ENCODE measurements at places on chromosomes 6 and 20.

DNA sequence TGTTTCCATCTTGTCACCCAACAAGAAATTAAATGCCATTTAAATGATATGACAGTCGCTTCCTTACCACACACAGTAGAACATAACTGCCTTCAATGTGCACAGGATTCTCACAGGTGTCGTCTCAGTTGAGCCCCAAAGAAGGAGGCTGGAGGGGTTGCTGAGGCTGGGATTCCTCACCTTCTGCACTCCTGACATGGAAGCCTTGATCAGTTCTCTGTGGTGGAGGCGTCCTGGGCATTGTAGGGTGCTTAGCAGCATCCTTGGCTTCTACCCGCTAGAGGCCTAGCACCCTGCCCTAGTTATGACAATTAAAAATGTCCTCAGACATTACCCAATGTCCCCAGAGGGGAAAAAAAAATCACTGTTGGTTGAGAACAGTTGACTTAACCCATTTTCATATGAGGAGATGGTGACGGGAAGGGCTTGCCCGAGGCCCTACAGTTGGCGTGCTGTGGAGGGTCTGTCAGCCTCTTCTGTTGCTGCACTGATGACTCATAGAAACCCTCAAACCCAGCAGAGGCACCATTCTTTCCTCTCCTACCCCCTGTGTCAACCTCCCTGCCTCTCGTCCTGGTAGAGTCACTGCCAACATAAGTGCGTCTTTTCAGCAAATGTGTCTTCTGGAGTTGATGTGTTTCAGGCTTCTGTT is 19.3 kb upstream of the ZNF831 start:
- no peak for DNase-seq

GRCh38 chr6:154767003-154767723 is 33.9 kb downstream of the SCAF8 start:
- DNase-seq, result no peak

- no peak for DNase-seq
These were observed 69.7 kb downstream of the MDN1 start for GRCh38 chr6:89749918-89750317.

DNA sequence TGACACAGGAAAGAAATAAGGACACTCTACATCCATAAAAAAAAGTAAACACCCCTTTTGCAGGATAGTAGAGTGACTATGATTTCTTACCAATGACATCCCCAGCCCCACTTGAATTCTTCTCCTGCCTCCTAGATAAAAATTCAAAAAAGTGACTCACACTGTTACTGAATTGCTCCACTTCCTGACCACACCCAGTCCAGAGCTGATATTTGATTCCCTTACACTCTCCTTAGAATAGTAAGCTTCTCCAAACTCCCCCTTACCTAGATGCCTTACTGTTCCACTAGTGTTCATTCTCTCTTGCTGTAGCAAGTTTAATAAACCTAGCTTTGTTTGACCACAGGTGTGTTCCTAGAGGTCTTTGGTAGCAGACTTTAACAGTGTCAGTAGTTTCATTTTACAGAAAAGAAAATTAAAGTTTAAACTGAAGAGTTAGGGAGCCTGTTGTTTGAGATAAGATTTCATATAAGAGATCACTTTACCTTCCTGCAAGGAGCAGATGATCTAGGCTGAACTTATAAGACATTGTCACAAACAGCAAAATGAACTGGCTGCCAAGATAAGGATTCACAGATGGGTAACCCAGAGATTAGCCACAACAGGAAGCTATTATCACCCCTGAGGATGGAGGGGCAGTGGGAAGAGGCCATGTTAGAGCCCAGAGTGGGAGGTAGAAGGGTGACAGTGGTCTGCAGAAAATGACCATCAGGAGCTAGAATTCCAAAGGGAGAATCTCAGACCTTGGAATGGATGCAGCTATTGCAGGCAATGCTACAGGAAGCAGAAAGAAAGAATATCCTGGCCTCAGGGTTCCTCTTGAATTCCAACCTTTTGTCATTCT is 28.4 kb upstream of the BTN3A2 start:
- DNase-seq, result no peak

GRCh38 chr6:133198725-133199124 is 42.4 kb upstream of the EYA4 start:
- no peak for DNase-seq

GRCh38 chr6:99031957-99032356 is 84.2 kb upstream of the FBXL4 start:
- DNase-seq, result no peak

DNA sequence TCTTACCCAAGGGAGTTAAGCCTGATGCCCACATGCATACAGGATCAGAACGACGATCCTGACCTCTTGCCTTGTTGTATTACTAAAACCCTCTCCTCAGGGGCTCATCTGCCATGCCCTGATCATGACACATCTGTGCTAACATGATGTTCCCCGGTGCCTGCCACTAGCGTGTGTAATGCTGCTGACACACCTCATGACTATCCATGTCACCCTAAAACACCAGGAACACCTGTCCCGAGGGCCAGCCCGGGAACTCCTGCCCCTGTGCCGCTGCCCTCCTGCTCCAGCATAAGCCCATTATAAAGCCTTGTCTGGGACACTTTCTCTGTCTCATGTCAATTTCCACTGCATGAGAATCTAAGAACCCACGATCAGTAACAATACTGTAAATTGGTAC is 7.6 kb downstream of the SERPINB6 start:
- DNase-seq, result no peak

DNA sequence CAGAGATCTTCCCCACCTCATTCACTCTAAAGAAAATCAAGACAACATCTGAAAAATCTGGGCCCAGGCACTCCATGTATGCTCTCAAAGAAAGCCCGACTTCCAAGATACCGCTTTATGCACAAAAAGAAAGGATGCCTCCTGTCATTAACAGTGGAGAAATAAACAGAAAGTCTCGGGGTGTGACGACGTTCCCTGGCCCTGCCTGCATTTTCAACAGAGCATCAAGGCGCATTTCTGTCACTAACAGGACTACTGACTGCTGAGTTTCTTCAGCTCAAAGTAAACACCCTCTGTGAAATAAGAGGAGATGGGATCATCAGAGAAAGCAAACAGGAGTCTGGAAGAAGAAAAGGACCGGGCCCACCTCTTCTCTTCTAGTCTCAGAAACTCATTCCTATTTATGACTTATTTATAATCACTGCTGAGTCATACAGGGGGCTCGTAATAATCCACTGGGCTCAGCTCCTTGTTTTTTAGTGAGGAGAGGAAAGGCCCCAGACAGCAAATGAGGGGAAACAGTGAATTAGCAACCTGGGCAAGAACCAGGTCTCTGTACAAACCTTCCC is 99.7 kb downstream of the ZMYND8 start:
- no peak for DNase-seq

DNA sequence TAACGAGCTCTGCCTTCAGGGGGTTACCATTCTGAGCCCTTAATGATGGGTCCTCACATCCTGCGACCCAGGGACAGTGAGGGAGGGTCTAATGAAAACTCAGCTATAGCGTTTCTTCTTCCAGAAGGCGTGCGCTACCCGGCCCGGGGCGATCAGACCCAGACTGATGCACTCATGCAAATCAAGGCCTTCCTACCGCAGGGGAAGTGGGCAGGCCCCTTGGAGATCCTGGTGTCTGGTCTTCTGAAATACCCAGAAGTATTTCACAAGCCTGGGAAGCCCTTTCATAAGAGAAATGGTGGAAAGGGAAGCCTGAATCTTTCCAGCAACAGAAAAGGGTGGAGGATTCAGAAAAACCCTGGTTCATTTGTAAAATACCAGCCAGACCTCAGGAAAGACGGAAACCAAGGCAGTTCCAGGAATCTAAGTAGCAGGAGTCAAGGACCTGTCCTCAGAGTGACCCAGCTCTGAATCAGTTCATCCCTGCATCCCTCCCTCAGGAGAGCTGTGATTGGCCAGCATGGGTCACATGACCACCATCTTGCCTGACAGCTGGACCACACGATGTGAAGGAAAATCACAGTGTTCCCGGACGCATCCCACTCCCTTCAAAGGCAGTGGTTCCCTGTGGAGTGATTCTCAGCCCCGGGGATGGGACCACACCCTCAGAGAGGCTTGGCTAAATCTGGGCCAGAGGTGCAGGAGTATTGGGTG is 12.7 kb downstream of the BFSP1 start:
- DNase-seq, result no peak

- DNase-seq, result no peak
These were observed 63.2 kb downstream of the PKIB start for GRCh38 chr6:122673343-122673961.

GRCh38 chr6:170006900-170007467 is 255.6 kb downstream of the ERMARD start:
- DNase-seq, result no peak

DNA sequence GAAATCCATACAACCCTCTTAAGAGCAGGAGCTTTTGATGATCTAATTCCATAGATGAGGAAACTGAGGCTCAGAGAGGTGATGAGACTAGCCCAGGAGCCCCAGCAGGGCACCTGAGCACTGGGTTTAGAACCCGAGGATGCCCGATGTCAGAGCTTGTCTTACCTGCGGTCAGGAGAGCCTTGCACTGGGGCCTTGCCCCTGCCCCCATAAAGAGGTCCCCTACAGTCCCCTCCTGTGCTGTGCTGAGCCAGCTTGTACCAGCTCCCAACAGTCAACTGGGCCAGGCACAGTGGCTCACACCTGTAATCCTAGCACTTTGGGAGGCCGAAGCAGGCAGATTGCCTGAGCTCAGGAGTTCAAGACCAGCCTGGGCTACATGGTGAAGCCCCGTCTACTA is 58.6 kb downstream of the RIPOR3 start:
- DNase-seq, result no peak

GRCh38 chr20:36043892-36044515 is 75.6 kb downstream of the CNBD2 start:
- DNase-seq, result no peak

DNA sequence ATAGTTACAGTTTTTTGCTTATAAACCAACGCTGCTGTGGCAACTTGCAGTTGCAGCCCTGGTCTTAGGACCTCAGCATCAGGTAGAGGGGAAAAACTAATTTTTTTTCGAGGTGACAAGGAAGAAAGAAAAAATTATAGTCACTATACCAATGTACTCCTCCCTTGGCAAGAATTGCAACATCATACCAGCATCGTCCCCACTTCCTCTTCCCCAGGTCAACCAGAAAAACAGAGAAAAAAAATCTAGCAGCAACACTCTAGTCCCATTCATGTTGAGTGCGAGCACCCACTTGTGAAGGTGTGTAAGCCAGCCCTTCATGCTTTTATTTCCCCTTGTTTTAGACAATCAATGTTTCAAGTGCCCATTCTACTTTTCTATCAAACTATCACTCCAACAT is 13.1 kb upstream of the DCBLD1 start:
- DNase-seq, result no peak

DNA sequence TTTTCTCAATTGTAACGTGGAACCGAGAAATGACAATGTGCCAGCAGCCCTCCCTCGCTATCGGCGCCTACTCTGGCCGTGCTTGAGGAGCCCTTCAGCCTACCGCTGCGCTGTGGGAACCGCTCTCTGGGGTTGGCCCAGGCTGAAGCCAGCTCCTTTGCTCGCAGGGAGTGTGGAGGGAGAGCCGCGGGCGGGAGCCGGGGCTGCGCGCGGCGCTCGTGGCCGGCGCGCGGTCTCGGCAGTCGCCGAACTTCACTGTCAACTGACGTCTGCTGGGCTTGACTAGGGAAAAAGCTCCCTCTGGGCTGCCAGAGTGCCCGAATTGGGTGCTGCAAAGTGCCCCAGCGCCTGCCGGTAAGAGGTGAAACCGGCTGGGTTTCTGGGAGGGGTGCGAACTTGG is 29.7 kb upstream of the GCNT2 start:
- DNase-seq, result no peak

DNA sequence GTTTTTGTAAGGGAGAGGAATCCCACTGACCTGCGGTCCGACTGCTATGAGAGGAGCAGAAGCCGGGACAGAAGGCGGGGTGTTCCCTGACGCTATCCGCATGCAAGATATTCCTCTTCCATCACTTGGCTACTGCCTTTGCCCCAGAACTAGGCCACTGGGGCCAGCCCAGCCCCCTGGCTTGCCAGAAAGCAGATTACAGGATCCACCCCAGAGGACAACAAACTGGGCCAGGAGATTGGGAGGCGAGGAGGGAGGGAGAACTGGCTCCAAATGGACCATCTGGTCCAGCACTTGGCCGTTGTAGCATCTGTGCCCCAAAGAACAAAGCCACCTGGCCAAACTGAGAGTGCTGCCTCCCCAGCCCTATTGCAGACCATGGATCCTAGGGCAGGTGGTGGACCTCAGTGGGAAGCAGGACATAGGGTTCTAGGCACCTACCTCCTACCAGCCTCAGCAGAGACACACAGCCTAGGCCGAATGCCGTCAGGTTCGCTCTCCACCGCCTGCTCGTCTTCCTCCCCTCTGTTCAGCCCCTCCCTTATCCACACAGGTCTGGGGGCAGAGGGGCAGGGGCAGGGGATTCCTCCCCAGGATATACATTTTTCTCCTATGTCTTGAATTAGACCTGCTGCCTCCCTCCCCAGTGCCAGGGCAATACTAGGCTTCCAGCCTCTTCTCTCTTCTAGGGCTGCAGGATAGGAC is 4.0 kb downstream of the MDGA1 start:
- DNase-seq, result no peak

- DNase-seq, result no peak
These were observed 20.5 kb downstream of the PERP start for GRCh38 chr6:138086573-138087196.

DNA sequence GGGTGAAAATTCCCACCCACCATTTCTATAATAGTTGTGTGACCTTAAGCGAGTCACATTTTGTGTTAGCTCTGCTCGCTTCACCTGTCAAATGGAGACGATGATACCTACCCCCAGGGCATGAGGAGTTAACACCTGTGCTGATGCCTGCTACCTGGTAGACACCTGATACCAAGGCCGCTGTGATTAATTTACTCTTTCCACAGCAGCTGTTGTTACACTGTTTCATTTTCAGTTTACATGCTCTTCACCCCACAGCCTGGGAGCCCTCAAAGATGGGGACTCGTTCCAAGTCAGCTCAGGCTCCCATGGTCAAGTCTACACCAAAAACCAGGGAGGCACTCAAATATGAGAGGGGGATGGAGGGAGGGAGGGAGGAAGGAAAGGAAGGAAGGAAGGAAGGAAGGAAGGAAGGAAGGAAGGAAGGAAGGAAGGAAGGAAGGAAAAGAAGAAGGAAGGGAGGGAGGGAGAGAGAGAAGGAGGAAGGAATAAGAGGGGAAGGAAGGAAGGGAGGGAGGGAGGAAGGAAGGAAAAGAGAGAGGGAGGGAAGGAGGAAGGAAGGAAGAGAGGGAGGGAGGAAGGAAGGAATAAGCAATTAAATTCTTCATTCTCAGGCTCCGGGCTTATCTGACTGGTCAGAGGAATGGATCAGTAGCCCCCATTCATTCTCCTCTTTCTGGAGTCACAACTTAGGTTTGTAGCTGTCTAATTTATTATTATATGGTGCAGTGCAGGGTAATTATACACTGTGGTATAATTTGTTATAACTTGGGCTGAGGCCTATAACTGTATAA is 40.9 kb downstream of the PDYN start:
- no peak for DNase-seq

GRCh38 chr6:22328474-22328873 is 31.6 kb upstream of the PRL start:
- DNase-seq, result no peak

DNA sequence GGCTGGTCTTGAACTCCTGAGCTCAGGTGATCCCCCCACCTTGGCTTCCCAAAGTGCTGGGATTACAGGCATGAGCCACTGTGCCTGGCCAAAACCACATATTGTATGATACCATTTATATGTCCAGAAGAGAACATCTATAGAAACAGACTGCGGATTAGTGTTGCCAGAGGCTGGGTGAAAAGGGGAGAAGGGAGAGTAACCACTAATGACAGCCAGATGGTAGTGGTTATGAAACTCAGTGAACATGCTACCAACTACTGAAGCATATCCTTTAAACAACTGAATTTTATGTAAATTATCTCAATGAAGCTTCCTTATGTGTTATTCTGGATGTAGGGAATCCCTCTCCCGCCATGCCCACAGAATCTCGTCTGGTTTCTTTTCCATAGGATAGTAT is 15.7 kb downstream of the SLC23A2 start:
- DNase-seq, result no peak
